A172 (cell line): ENCODE measurements at places on chromosomes 1 and 21.

GRCh38 chr1:172909606-172910326 lies 141.0 kb downstream of the TNFSF18 start:
- peak; percentile 96 for DNase-seq

DNA sequence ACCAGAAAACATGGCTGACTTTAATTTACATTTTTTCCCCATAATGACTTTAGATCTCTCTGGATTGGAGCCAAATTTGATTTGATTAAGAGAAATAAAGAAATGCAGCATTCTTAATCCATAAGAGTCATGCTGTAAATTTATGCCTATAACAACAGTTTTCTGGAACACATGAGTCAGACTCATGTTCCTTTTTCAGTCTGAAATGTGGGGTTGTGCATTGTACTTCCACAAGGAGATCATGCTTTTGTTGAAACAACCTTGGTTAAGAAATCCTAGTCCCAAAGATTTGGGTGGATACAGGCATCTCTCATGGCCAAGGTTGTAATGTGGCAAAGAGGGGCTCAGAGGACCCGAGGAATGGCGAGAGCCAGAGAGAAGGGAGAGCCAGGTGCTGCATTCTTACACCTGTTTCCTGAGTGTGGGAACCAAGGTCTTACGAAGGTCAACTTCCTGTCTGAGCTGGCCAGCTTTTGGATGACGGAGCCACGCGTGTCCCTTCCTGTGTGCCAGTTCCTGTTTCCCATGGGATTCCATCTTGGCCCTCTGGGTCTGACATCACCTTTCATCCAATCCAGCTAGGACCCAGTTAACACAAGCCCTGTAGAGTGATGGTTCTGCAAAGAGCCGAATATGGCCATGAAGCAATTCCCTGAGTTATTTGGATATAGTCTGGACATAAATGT lies 23.1 kb downstream of the CLDN14 start:
- DNase-seq = no peak

DNA sequence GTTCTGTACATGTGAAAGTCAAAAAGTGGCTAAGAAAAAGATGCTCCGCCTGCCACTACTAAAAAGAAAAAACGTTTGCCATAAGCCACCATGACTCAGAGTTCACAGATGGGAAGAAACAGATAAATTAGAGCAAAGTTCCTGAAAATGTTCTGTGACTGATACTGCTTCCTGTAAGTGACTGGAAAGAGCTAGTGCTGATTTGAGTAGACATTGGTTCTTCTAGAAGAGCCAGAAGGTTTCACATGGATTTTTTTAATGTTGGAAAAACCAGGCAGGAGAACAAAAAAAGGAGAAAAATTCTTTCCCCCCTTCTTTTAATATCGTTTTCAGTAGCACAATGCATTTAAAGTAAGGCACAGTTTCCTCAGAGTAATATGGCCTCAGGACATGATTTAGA lies 221.4 kb downstream of the HLX start:
- DNase-seq = peak; percentile 90

DNA sequence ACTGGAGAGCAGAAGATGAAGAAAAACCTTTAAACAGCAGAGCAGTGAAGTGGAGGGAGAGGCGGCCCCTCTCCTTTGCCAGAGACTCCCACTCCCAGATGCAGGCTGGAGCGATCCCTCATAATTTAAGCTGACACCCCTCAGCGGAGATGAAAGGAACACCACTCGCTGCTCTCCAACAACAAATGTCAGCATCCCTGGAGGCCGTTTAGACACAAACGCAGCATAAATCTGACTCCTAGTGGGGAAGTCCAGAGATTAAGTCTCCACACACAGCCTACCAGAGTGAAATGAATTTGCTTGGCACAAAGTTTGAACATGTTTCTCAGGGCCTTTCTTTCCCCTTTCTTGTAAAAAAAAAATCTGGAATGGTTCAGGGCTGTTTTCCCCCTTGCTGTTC lies 137.8 kb downstream of the LMX1A start:
- no peak for DNase-seq

DNA sequence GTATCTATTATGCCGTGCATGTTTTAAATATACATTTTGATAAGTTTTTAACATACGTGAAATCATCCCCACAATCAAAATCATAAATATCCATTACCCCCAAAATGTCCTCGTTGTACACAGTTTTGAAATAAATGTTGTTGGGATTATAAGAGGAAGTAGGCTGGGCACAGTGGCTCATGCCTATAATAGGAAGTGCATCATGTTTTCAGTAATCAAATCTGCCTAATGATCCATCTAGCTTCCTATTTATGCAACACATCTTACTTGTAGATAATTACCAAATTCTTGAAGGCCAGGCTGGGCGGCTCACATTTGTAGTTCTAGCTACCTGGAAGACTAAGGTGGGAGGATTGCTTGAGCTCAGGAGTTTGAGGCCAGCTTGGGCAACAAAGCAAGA lies 15.0 kb upstream of the IFNGR2 start:
- no peak for DNase-seq

DNA sequence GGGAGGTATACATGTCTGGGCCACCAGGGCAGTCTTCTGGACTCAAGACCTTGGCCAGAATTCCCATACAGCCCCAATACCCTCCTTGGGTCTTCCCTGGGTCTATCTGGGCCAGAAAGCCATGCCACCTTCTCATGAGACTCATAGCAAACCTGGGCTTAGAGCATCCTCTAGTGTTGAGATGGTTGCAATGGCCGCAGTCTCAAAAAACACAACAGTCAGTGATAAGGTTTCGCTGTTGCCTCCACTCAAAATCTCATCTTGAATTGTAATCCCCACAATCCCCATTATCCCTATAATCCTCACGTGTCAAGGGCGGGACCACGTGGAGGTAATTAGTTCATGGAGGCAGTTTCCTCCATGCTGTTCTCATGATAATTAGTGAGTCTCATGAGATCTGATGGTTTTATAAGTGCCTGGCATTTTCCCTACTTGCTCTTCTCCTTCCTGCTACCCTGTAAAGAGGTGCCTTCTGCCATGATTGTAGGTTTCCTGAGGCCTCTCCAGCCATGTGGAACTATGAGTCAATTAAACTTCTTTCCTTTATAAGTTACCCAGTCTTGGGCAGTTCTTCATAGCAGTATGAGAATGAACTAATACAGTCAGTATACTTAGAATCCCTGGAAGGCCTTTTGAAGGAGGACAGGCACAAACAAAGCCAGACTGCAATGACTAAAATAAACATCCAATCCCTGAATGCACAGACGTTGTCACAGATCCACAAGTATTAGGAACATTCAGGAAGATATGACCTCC lies 77.0 kb downstream of the CTH start:
- peak; percentile 10 for DNase-seq

DNA sequence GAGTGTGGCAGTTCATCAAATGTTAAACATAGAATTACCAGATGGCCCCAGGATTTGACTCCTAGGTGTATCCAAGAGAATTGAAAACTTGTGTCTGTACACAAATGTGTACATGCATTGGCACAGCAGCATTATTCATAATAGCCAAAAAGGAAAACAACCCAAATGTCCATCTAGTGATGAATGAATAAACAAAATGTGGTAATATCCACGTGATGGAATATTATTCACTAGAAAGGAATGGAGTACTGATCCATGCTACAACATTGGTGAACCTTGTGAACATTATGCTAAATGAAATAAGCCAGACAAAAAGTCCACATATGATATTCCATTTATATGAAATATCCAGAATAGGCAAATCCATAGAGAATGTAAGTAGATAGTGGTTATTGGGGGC lies 77.7 kb downstream of the RAVER2 start:
- no peak for DNase-seq

- DNase-seq = no peak
Measured at GRCh38 chr1:84803604-84804003, 89.4 kb downstream of the LPAR3 start.

DNA sequence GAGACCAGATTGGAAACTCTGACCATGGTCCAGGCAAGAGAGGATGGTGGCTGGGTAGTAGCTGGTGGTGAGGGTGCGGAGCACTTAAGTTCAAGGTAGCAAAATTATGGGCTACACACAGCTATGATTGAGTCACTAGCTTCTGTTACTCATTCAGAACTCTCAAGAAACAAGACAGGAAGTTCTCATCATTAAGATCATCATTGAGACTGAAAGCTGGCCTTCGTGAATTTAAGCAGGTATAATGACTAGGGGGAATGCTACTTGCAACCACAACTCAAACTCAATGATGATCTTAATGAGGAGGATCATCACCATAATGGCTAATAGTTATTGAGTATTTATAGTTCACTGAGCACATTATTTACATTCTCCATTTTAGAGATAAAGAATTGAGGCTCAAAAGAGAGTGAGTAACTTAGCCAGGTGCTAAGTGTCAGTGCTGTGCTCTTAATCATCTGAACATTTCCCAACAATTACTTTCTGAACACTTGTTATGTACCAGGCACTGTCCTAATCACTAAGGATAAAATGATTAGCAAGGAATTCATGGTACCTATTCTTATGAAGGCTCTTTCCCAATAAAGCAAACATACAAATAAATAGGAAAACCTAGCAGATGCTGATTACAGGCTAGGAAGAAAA lies 286.3 kb upstream of the C1orf105 start:
- DNase-seq = no peak

GRCh38 chr1:154784924-154785531 lies 85.1 kb downstream of the KCNN3 start:
- DNase-seq = no peak

GRCh38 chr1:36843027-36843426 lies 191.3 kb downstream of the GRIK3 start:
- no peak for DNase-seq

DNA sequence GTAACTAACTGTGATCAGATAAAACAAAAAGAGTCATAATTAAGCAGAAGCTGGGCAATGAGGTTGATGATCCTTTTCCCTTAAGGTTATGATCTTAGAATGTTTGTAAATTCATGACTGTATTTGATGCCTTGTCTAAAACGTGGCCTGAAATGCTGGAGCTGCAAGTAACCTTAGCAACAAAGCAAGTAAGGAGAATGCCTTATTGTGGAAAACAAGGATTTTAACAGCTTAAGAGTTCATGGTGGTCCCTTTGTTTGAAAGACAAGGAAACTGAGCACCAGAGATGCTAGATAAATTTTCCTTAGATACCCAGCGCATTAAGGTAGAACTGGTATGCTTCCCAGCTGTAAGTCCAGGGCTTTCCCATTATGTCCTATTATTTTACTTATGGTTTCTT lies 25.7 kb upstream of the XPR1 start:
- DNase-seq = no peak

DNA sequence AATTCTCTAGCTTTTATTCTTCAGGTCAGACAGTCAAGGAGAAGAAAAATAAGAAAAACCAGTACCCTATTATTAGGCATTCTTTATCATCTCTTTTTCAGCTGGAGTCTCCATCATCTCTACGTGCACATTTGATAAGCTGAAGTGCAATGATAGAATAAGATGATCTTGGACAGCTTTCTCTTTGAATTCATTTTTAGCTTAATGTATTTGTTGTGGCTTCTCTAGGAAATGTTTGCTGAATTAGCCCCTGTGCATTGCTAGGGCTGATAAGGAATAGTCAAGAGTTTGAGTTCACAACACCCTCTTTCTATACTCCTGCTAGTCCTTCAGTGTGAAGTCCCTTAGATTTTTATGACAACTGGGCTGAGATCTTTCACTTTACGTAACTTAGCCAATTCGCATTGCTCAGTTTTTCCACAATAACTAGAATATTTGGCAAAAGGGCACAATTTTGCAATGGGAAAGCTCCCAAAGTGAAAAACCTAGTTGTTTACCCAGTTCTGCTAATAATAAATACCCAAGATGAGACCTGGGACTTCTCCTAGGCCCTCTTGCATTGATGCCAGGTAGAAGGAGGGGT lies 7.0 kb upstream of the KCNJ15 start:
- no peak for DNase-seq

- no peak for DNase-seq
Measured at GRCh38 chr21:29238053-29238966, 60.4 kb upstream of the BACH1 start.

DNA sequence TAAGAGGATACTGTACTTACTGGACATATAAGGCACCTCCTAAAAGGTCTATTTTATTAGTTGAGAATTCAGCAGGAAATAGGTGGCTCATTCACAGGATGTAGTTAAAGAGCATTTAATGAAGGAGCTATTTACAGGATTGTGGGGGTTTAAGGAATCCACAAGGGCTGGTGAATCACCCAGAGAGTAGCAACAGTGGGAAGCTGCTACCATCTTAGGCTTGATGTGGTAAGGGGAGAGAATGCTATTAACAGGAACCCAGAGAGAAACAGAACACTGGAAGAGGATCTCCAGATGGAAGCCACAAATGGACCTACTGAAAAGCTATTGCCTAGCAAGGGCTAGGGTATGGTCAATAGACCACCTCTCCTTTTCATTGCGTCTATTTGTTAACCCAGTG lies 52.0 kb upstream of the COL11A1 start:
- peak; percentile 40 for DNase-seq

DNA sequence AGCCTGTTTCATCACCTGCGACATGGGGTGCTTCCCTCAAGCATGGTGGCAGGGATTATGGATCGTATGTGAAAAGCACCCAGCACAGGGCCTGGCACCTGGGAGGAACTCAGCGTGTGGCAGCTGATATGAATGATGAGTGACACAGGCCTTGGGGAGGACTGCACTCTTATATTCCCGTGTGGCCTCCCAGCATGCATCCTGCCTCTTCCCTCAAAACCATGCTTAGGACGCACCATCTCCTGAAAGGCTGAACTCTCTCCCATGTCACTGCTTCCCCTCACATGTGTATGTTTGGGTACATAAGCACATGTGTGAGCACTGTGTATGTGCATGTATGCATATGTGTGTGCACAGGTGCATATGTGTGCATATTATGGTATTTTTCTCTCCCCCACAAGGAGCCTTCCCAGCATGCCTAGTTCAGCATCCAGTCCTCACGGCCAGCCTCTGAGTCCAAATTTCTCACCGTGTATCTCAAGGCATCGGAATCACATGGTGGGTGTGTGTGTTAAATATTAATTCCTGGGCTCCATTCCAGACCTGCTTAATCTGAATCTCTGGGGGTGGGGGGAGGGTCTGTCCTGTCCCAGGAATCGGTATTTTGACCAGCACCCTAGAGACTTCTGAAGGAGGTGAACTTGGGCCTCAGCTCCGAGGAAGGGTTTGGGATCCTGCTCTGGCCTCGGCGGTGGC lies 12.8 kb downstream of the MYOM3 start:
- no peak for DNase-seq
